CD4-positive, alpha-beta T cell treated with Interferon gamma for 1 hour (primary cell): ENCODE measurements at places on chromosomes 4 and X.

DNA sequence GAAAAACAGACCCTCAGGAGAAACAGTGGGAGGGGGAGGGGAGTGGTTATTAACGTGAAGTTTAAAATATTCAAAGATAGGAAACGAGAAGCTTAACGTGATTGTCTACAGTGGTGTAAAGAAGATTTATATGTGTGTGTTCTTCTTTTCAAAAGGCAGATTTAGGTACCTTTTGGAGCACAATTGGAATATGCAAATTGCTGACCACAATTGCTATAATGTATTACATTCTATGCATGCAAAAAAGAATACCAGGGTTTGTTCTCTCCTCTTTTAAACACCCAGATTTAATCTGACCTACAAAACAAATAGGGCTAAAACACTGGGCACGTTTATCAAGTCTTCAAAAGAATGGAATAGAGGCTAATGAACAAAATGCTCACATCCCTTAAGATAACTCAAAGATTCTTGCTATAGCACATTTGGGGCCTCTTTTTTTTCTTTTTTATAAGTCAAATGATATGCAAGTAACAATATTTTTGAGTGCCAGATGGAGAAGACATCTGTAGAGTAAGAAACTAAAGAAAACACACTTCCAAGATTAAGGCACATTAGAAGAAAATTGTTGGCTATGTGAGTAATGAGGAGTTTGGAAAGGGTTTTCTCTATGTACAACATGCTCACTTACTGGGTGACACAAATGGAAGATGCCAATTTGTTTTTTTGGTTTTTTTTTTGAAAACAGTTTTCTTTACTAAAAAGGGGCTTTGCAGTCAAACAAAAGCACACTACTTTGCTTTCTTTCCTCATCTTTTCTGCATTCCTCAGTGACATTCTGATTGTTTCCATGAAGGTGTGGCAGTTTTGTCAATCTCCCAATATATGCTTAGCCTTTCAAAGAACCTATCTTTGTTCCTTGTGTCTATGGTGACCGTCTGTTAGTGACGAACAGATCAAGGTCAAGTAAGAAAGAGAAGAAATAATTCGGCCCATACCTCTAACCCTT, 240.3 kb downstream of the PALLD start:
- no peak for DNase-seq

DNA sequence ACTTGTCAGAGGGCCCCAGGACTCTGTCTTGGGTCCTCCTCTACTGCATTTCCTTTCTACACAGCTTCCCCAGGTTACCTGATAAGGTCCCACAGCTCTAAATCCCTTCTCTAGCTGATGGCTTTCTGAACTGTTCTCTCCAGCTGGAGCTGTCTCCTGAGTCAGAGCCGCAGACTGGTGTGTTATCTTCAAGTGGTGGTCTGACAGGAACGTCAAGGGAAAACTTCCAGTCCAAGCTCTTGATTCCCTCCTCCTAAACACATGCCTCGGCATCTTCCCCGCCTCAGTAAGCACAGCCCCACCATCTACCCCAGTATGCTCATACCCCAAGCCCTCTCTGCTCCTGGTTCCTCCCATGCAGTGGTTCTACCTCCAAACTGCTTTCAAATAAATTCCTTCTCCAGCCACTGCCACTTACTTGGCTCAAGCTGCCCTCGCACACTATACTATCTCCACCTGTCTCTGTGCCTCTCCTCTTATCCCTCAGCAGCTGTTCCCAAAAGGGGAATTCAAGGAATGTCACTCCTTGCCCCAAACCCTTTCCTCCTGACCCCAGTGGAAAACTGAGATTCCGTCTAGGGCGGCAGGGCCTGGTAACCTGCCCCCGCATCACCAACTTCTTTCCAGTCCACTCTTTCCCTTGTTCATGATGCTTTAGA, 17.2 kb upstream of the CENPU start:
- DNase-seq = no peak

GRCh38 chr4:149676076-149676475, 139.6 kb downstream of the IQCM start:
- DNase-seq = no peak

- DNase-seq = no peak
Observed at GRCh38 chrX:38106991-38107655, 100.8 kb downstream of the SYTL5 start.

GRCh38 chr4:102338405-102338804, 6.9 kb downstream of the SLC39A8 start:
- DNase-seq = no peak

- DNase-seq = no peak
Observed at GRCh38 chr4:77843628-77844027, 19.0 kb upstream of the MRPL1 start.
